ENCODE measurements at places on chromosomes 1 and 21.

DNA sequence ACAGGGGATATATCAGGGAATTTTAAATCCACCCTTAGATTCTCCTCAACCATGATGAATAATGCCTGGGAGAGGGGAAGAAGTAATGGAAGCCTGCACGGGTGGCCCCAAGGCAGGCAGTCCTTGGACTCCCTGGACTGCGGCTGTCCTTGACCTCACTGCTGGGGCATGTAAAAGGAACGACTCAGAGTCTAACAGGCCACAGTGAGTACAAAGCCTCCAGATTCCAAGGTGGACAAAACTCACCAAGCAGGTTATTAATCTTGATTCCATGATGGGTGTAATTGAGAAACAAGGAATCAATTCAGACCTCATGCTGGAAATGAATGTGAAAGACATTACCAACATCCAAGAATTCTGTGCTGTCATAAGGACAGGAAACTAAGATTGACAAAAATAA, 13.0 kb upstream of the ARHGAP29 start:
- no peak for DNase-seq

- DNase-seq, result no peak
These were observed 105.7 kb downstream of the ZNF281 start for GRCh38 chr1:200304171-200304570.

GRCh38 chr21:36852293-36852692, 114.2 kb downstream of the HLCS start:
- no peak for DNase-seq

GRCh38 chr1:44602634-44603628, 71.3 kb downstream of the TMEM53 start:
- peak; percentile 76 for DNase-seq

DNA sequence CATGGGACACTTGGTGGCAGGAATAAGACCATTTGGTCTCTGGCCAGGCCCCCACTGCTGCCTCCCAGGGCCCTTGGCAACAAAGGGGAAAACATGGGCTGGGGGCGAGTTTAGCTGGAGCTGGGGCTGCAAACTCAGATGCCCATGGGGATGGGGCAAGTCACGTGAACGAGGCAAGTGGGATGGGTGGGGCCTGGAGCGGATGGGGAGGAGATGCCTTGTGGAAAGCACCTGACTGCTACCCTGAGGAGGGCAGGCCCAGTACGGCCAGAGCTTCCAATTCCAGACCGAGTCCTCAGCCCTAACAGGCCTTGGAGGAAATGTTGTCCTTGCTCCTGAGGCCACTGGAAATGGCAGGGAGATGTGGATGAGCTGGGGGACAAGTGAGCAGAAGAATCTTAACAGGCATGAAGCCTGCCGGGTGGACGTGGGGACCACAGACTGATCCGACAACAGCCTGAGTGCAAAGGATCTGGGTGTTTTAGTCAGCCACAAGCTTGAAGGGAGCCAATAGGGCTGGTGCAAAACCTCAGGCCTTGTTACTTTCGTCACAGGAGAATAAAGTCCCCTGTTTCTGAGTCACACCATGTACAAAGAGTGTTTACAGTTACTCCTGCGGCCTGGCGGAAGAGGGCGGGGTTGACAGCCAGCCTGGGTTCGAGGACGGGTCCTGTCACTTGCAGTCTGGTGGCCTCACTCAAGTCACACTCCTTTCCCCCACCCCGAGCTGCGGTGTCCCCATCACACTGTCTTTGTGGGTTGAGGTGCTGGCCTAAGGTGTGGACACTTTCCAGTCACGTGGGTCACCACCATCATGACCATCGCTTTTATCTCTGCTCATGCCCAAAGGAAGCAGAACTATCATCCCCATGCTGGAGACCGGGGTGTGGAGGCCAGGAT, 19.1 kb downstream of the RUNX3 start:
- DNase-seq, result no peak

- DNase-seq, result no peak
These were observed 45.6 kb downstream of the ZNF281 start for GRCh38 chr1:200364091-200364759.

GRCh38 chr1:83769072-83769471, 229.9 kb downstream of the TTLL7 start:
- DNase-seq, result peak; percentile 62

DNA sequence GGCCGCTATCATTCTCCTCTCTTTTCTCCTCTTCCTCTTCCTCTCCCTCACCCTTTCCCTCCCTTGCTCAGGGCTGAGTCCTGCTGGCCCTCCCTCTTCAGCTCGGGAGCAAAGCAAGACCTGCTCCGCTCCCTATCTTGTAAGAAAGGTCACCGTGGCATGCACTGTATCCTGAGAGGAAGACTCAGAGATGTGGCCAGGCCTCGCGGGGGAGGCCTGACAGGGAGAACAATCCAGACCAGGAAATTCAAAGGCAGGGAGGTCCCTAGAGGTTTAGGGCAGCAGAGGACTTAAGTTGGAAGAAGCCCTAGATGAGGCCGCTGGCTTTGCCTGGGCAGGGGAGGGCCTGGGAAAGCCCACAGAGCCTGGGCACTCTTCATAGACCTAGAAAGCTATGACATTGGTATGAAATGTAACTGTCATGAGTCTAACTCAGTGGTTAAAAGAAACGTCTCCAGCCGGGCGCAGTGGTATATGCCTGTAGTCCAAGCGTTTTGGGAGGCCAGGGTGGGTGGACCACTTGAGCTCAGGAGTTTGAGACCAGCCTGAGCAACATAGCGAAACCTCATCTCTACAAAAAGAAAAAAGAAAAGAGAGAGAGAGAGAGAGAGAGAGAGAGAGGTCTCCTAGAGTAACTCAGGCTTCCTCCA, 14.6 kb upstream of the PTAFR start:
- no peak for DNase-seq

Data from NCI-H1105 treated with DMSO at 0.1 percent for 48 hours (cell line).